ENCODE measurements at places on chromosomes 11 and 22. TPM values are rescaled to one million over a fixed set of nuclear protein-coding genes. Genes with fewer than 3 reads are reported as not detected.

The LUZP2 gene
- 2.7 TPM for total RNA-seq

DNA sequence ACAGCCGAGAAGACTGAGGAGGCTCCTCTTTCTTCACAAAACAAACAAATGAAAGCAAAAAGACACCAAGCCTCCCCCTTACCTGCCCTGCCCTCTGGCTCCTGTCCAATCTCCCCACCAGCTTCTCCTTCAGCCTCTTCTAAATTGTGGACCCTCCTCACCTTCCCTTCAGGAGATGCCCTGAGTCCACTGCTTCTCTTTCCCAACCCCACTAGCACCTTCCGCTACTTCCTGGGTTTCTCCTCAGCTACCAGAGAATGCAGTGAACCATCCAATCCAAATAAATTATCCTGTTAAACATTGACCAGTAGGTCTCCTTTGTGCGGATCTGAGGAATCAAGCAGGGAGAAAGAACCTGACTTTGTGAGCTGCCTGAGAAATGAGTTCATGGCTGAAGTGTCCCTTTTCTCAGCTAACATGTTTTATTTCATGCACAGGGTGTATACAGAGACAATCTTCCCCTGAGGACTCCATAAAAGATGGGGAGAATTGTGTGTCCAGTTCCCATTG lies 63.2 kb upstream of the VPREB1 start:
- no peak overlapping the region for H3K27ac ChIP-seq
- H3K27me3 ChIP-seq = peaks cover 59% of the 10 kb centered on the region
- H3K4me3 ChIP-seq = no peak overlapping the region

The MOGAT2 gene
- total RNA-seq = not detected

The PKP3 gene
- total RNA-seq = 0.40 TPM

The ZP1 gene
- not detected for total RNA-seq
